HT-29 (cell line): ENCODE measurements at places on chromosomes 1 and 21.

- no peak for DNase-seq
Measured at GRCh38 chr1:223102797-223103533, 40.1 kb downstream of the TLR5 start.

DNA sequence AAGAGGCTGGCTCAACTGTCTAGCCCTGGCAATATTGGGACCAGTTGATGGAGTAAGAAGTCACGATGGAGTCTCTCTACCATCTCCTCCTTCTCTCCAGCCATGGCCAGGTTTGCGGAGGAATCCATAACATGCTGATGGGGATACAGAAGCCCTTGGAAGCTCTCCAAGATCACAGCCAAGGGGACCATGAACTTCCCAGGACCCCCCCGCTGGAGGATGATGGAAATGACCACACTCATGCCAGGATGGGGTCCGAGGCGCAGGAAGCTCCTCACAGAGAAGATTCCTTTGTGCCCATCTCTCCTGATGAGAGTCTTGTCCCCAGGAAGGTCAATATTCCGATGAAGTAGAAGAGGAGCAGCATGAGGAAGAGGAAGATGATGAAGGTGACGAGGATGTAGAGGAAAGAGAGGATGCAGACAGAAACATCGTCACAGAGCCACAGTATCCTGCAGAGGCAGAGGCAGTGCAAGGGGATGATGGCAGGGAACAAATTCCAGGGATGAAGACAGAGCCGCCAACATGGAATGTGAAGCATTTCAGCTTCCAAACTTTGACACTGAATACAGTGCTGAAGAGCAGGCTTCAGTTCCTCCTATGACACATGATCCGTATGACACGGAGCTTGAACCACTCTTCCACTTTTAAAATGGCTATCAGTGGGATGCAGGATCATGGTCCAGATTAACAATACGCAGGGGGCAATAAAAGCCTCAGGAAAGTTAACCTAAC lies 57.9 kb upstream of the EDN2 start:
- no peak for DNase-seq

GRCh38 chr1:19402031-19402813 lies 83.1 kb downstream of the CAPZB start:
- DNase-seq, result no peak

- no peak for DNase-seq
Measured at GRCh38 chr1:90936731-90937130, 85.1 kb downstream of the ZNF644 start.

GRCh38 chr1:42977653-42978052 lies 19.0 kb upstream of the SLC2A1 start:
- no peak for DNase-seq

- DNase-seq, result no peak
Measured at GRCh38 chr1:27872059-27872801, at the start of gene THEMIS2. TSS of gene THEMIS2 (plus strand) at chr1:27872544. CDS start at chr1:27872572, 28 bp downstream.

GRCh38 chr21:35779690-35780570 lies 280.4 kb downstream of the SETD4 start:
- no peak for DNase-seq

DNA sequence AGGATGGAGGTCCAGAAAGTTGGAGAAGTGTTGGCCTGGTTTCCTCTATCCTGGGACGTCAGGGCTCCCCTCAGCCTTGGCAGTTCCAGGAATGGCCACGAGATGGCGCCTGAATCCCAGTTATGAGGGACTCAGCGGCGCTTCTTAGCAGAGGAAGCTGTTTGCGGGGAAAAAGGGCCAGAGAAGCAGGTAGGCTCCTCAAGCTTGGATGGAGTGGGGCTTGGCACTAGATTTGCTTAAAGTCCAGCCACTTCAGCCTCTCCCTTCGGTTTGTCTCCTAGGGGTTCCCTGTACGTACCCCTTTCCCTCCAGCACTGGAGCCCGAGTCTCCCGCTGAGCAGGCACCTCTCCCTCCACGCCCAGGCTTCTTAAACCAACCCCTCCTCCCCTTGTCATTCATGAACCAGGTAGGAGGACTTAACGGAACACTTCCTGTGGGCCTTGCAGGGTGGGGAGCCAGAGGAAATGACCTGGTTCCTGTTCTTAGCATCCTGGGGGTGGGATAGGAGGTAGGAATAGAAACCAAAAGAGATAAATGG lies 32.0 kb upstream of the TENT5B start:
- DNase-seq, result peak; percentile 95

- DNase-seq, result no peak
Measured at GRCh38 chr1:94276988-94277434, 39.6 kb upstream of the ARHGAP29 start.

DNA sequence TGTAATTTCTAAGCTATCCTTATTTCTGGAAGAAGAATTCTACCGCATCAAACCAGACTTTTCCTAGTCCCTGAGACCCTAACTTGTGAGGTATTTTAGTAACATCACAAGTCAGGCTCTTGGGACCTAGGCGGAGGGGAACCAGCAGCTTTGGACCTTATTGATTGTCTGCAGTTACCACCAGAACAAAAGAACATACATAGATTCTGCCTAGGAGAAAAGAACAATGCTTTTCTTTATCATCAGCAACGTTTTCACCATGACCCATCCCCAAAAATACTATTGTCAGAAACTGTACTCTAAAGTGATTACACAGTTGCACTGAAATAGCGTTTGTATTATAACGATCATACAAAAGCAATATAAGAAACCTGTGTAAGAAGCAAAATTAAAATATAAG lies 860.4 kb downstream of the USP25 start:
- no peak for DNase-seq

DNA sequence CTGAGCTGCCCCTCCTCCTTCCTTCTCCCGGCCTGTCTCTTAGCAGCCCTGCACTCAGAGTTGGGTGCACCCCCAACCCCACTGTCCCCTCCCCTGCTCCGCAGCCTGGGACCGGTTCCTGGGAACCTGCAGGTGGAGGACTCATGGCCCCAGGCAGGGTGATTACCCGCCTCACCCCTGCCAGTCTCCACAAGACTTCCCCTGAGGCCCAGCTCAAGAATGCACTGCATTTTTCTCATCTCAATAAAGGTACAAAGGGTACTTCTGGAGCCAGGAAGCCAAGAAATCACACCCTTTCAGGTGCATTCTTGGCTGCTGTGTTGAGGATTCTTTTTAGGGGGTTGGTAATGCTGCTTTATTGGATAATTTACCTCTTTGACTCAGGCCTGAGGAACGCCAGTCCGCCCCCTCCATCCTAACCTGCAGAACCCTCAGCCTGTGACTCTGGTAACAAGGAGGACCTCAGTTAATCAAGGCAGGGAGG lies 126.3 kb upstream of the TMPRSS2 start:
- peak; percentile 41 for DNase-seq

- no peak for DNase-seq
Measured at GRCh38 chr1:30414851-30415165, 308.6 kb downstream of the MATN1 start.

- DNase-seq, result peak; percentile 29
Measured at GRCh38 chr1:51238034-51238403, 1.9 kb downstream of the RNF11 start.

- DNase-seq, result peak; percentile 71
Measured at GRCh38 chr1:172322219-172323061, 98.0 kb upstream of the C1orf105 start.

DNA sequence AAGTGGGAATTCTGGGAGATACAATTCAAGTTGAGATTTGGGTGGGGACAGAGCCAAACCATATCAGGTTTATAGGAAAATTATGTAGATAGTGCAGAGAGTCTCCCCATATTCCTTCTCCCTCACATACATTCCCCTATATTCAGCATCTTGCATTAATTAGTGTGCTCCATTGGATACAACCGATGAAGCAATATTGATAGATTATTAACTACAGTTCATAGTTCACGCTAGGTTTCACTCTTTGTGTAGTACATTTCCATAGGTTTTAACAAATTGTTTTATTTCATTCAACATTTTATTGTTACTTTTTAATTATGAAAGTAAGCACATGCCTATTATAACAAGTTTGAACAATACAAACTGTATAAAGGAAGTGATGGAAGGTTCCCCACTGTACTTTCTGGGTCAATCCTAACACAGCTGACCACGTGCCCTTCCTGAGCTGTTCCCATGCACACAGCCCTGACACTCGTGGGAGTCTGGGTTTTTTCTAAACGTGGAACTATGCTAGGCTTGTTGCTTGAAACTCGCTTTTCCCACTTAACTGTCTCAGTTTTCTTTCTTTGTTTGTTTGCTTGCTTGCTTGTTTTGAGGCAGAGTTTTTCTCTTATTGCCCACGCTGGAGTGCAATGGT lies 116.8 kb upstream of the TMPRSS2 start:
- no peak for DNase-seq

GRCh38 chr1:20787029-20787839 lies at the start of gene HP1BP3:
TSS of gene HP1BP3 (minus strand) at chr1:20787307. CDS start at chr1:20780440, 6,867 bp downstream.
- DNase-seq, result no peak

DNA sequence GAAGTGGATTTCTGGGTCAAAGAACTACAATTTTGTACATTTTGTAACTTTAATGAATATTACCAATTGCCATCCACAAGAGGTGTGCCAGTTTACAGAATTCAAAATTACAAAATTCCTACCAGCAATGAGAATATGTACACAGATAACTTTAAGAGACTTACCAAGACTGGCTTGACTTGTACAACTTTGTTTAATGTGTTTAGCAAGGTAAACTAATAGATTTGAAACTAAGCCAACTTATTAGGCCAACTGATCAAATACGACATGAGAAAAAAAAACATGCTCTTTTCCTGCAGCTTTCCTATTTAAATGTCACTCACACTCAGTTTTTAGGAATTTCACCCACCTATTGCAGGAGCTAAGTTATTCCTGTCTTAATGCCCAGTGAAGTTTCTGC lies 11.4 kb downstream of the EXOC8 start:
- DNase-seq, result no peak

DNA sequence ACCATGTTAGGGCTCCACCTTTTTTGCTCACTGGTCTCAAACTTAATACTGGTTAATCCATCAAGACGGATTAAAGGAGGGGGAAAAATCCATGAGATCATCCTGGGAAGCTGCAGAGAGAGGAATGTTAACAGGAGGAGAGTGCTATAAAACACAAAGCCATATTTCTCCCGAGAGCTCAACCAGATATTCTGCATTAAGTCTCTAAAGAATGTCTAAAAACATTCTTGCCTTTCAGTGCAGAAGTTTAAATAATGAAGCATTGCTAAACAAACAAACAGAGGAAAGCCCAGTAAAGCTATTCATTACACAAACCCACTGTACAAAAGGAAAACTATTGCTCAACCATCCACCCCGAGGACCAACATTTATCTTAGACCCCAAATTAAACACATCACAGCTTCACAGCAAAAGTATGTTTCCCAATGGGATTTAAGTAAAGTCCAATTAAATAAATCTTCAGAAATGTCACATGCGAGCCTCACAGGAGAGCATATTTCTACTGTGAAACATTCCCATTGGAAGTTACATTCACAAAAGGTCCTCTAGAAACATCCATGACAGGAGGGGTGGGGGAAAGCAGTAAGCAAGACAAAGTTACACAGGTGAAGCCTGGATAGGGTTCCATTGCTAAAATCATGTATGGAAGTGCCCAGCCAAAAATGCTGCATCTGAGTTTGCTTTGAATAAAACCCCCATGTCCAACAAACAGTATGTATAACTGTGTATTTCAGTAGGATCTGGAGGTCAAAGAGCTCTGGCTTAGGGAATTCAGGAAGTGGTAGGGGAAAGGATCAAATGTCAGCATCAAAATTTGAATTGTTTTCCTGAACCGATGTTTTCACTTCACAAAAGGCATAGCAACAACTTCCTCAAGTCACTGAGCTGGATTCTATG lies 23.3 kb downstream of the DUSP10 start:
- no peak for DNase-seq

DNA sequence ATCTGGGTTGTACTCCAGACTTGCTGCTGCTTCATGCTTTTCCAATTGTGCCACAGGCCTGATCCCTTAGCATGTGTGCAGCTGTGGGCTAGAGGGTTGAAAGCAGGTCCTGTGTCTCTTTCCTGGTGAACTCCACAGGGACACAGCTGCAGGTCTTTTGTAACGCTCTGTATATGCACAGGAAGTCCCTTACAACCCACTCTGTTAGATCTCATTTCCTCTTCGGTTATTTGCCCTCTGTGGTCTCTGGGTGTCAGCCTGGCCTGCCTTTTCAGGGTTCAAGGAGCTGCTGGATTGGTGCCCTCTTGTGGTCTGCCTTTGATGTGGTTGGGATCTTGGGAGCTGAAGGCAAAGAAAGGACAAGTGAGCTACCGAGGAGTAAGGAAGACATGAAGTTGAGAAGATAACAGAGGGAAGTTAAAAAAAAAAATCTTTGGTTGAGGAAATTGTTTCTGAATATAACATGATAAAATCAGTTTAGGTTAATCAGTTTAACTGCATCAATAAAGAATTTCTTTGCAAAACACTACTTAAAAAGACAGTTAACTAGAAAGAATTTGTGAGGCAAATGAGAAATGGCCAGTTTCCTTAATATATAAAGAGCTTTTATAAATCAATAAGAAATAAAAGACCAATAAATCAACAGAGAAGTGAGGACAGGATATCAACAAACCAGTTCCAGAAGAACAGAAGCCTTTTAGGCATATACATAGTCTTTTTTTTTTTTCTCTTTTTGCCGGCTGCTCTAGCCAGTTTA lies 44.1 kb downstream of the UCK2 start:
- peak; percentile 63 for DNase-seq

GRCh38 chr1:237042892-237043576 lies 1.1 kb downstream of the RYR2 start:
- DNase-seq, result no peak

- no peak for DNase-seq
Measured at GRCh38 chr1:64683419-64683818, 61.5 kb upstream of the RAVER2 start.

DNA sequence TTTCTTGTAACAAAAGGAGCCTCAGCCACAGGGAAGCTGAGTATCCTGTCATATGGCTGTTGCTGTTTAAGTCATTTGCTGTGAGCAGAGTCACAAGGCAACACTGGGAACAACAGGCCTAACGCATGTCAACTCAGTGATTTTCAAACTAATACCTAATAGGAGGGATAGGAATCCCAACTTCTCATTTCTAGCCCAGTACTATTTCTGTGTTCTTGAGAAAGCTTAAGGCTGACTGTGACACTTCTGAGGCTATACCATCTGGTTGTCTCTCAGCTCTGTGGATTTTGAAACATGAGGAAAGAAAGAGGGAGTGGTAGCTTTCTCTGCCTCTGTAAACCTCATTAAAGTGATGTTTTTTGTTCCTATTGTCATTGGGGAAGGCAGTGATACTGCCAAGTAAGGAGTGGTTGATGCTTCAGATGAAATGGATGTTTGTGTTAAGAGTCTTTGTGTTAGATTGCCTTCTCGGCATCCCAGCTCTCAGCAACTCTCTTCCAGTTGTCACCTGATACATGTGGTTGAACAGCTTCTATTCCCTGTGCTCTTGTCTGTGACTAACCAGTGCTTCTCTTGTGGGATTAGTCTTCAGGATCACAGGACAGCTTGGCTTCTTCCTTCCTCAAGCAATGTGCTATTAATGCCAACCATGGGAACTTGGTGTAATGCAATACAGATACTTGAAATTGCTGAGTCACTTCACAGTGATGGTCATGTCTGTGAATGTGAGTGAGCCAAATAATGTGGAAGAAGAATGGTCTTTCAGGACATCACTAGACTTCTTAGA lies 166.8 kb upstream of the IVNS1ABP start:
- DNase-seq, result peak; percentile 23

- no peak for DNase-seq
Measured at GRCh38 chr1:160640359-160641123, 6.3 kb downstream of the SLAMF1 start.

GRCh38 chr1:185257950-185258208 lies 59.2 kb downstream of the IVNS1ABP start:
- DNase-seq, result no peak
